Heart left ventricle (tissue), 16 donors: ENCODE measurements at places on chromosomes 2 and 18.

GRCh38 chr18:49041435-49042245 is 90.9 kb upstream of the SMAD7 start:
- DNase-seq = peak; percentile 40

- no peak for DNase-seq
Measured at GRCh38 chr18:67331857-67332256, 184.7 kb downstream of the DSEL start.

DNA sequence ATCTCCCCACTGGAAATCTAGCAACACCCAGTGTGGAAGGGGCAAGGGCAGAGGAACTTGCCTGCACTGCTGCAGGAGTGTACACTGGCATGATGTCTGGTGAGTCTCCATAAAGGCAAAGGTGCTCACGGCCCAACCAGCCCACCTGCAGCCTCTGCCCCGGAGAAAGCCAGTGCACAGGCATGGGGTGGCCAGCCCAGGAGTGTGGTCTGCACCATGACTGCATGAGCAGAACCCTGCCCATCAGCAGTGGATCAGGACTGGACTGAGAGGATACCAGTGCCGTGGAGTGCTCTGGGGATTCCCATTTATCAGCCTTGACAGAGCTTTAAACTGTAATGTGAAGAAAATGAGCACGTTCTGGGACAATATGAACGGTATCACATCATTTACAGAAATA is 342.6 kb upstream of the HS6ST1 start:
- no peak for DNase-seq

DNA sequence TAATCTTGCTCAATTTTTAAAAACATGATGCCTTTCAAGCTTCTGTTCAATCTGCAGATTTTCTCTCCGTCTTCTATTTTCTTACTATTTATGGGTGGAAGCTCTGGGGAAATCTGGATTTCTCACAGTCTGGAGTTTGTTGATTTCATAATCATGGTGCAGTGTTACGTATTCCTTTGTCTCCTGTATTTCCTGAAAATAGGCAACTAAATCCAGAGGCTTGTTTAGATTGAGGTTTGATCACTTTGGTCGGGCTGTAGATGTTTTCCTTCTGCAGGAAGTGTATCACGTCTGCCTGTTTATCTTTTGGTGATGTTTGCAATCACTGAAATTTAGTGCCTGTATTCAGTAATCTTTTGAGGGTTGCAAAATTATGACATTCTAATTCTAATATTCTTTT is 487.7 kb downstream of the LRRTM4 start:
- DNase-seq = no peak

- no peak for DNase-seq
Measured at GRCh38 chr18:50159654-50160046, 35.3 kb downstream of the MYO5B start.
